ENCODE measurements at places on chromosomes 1 and 21. TPM values are rescaled to one million over a fixed set of nuclear protein-coding genes. Genes with fewer than 3 reads are reported as not detected.

DNASE2B gene
- total RNA-seq: not detected

FAM163A gene
- not detected for total RNA-seq

KMO gene
- total RNA-seq: not detected

PKP1 gene
- not detected for total RNA-seq

CCDC181 gene
- not detected for total RNA-seq

MAN1C1 gene
- total RNA-seq: 31.1 TPM
